CD4-positive, alpha-beta T cell treated with Interleukin-4 for 1 hour (primary cell): ENCODE measurements at places on chromosomes 4 and X.

GRCh38 chr4:71141125-71141524 lies 147.7 kb downstream of the DCK start:
- no peak for DNase-seq

- peak; percentile 50 for DNase-seq
Measured at GRCh38 chr4:184355111-184355604, 119.2 kb downstream of the IRF2 start.

DNA sequence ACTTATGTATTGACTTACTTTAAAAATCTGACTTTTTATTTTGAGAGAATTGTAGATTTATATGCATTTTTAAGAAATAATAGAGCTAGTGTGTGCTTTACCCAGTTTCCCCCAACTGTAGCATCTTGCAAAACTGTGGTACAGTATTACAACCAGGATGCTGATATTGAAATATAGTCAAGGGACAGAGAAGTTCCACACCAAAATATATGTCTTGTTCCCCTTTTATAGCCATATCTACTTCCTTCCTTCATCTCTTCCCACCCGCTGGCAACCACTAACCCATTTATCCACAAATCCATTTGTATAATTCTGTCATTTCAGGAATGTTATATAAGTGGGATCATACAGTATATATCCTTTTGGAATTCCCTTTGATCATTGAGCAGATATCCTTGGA lies 16.8 kb downstream of the KDM6A start:
- DNase-seq = no peak

DNA sequence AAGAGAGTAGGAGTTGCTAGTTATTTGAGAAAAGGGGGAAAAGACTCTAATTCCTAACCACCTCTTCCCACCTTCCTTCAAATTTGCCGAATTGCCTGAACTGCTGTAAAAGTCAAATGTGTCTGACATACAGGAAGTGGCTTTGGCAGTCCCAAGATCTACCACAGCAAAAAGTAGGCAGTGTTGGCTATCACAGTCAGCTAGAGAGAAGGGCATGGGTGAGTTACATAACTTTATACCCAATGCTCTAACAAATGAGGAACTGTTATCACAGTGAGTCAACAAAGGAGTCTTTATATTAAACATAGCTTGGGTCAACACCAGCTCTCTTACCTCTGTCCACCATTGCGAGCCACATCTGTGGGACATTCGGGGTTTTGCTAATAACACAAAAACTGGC lies 2.4 kb upstream of the MBNL3 start:
- DNase-seq = peak; percentile 57

DNA sequence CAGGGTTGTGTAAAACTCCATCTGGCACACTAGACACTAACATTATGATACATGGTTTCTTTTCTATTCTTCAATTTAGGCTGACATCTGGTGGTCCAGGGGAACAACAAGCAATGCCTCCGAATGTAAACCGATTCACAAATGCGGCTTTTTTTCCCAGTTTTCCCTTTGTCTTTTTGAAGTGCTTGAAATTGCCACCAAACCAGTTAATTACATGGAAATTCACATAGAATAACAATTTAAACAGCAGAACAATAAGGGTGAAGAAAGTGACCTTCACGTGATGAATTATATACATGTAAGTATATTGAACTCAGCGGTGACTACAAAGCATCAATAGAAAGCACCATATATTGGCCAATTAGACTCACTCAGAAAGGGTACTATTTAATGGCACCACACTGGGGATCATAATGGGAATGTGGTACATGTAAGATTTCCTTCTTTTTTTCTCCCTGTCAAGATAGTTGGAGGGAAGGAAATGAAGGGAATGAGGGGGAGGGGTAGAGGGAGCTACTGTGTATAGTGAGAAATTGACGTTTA lies 103.9 kb downstream of the MMRN1 start:
- no peak for DNase-seq

DNA sequence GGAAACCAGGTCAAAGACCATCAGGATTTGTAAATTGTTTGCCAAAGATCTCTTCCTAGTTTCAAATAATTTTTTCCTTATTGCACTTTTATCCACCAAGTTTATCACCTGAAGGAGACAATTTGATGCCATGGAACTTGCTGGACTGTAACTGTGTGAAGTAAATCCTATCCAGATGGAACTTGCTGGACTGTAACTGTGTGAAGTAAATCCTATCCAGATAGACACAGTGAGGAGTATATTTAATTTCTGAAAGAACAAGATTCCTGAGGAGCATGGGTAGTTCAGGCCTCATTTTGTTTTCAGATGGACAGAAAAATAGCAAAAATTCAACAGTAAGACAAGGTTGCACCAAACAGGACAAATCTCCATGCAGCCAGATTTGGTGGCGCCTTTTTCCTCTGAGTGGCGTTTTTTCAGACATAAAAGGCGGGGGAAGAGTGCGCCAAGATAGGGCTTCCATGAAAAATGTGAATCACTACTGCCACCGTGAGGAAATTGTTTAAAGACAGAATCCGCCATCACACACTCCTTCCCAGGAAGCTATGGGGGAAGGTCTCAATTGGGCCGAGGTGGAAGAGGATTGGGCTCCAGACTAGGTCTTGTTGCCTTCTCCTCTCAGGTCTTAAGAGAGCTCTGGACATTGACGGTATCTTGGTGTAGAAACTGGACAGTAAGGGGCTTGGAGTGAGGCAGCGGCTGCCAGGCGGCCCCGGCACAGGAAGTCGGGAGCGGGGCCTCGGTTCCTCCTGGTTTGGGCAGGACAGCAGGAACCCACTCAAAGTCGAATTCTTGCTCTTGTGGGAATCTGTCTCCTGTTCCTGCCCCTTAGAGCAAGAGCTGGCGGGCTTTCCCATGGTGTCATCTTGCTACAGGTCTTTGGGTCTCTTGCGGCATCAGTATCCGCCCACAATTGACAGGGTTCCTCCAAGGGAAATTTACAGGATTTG lies 234.7 kb downstream of the OR13H1 start:
- no peak for DNase-seq

- DNase-seq = peak; percentile 44
Measured at GRCh38 chr4:56505269-56506130, at the start of gene ARL9. TSS of gene ARL9 (plus strand) at chr4:56505791. CDS start at chr4:56505863, 72 bp downstream.

GRCh38 chr4:163542275-163542674 lies 47.8 kb downstream of the TMA16 start:
- DNase-seq = no peak

GRCh38 chr4:2297606-2298531 lies 36.0 kb upstream of the MXD4 start:
- DNase-seq = no peak

DNA sequence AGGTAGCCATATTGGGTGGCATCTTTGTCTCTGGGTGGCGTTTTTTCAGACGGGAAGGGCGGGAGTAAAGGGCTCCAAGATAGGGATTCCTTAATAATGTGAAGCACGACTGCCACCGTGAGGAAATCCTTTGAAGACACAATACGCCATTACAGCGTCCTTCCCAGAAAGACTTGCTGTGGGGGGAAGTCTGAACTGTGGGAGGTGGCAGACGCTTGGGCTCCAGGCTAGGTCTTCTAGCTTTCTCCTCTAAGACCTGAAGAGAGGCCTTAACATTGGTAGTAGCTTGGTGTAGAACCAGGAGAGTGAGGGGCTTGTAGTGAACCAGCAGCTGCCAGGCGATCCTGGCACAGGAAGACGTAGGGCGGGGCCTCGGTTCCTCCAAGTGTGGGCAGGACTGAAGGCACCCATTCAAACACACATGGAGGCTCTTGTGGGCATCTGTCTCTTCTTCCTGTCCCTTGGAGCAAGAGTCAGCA lies 197.3 kb downstream of the OR13H1 start:
- no peak for DNase-seq

DNA sequence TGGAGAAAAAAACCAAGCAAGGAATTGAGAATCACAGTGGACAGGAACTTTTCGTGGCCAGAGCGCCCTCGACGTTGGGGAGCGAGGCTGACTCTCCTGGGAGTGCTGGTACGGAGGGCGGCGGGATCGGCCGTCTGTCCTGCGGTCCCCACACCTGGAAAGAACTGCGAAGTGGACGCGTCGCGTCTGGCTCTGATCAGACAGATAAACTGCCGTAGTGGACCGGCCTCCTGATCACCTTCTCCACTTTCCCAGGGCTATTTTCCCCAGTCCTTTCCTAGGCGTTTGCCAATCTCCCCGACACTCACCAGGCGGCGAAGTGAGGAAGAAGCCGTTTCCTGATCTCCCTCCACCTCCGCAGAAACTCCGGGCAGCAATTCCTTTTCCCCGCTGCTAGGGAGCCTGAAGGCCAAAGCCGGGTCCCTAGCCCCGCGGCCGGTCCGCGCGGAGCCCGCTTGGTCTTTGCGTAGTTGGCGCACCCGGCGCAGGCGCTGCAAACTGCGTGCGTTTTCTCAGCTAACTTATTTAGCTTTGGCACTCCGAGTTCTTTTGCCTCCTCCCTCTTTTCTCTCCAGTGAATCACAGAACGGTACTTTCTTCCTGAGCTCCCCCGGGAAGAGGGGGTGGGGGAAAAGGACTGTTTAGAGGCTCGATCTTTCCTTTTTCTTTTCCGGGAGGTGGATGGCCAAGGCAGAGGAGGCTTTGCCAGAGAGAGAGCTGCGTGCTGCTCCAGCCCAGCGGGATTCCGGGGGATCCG lies at the start of gene ARSJ:
TSS of gene ARSJ (minus strand) at position 500 of the 757 bp plus-strand sequence. CDS start 813 bp downstream, outside the sequence.
- DNase-seq = no peak
